NB4 (cell line): ENCODE measurements at places on chromosomes 2 and 18.

GRCh38 chr2:215624423-215624829 lies 188.6 kb upstream of the FN1 start:
- peak; percentile 74 for DNase-seq

GRCh38 chr2:100185105-100185504 lies 42.7 kb upstream of the AFF3 start:
- DNase-seq: no peak

DNA sequence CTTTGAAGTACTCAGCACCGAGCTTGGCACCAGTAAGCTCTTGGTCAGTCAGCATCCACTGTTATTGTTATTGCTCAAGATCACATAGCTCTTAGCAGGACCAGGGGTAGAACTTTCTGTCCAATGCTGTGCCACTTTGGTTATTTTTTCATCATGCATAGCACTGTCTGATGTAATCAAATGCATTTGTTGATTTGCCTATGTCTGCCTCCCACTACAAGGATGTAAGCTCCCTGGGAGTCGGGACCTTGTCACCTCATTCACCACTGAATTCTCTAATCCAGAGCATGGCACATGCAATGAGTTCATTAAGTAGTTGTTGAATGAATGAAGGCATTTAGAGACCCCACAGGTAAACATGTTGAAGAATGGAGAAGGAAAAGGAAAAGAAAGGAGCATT lies 29.0 kb upstream of the DLX1 start:
- no peak for DNase-seq

- DNase-seq: no peak
Observed at GRCh38 chr18:6414723-6415417, at the start of gene L3MBTL4. L3MBTL4 (minus strand) TSS chr18:6414911; CDS start chr18:6311625, 103,286 bp downstream.

DNA sequence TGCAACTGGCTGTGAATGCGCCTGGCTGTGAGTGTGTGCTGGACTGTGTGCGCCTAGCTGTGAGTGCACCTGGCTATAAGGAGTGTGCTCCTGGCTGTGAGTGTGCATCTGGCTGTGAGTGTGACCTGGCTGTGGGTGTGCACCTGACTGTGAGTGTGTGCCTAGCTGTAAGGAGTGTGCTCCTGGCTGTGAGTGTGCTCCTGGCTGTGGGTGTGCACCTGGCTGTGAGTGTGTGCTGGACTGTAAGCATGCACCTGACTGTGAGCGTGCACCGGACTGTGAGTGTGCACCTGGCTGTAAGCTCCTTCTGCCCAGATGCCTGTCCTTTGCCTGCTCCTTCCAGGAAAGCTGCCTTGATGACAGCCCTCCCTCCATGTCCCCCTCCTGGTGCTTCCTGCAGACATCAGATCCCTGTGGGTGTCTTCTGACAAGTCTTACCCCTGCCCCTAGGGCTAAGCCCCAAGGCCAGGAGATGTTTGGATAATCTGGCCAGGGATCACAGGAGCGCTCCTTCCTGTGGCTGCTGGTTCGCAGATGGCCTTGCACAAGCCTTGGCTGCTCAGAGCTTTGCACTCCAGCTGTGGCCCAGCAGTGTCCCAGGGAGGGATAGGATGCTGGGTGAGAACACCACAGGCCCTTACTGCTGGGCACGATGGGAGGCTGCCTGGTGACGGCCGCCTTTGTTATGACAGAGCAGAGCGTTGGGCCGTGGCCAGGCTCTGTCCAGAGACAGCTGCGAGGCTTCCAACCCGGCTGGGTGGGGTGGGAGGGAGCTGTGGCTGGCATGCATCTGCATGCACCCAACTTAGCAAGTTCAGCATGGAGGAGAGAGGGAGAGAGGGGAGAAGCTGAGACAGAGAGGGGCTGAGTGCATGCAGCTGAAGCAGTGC lies 89.9 kb downstream of the GLI2 start:
- no peak for DNase-seq
